Stimulated activated CD4-positive, alpha-beta T cell treated with anti-CD3 and anti-CD28 coated beads, Interleukin-15, amount 100 ng/mL, for 1 hour (primary cell): ENCODE measurements at places on chromosomes 6 and 20.

DNA sequence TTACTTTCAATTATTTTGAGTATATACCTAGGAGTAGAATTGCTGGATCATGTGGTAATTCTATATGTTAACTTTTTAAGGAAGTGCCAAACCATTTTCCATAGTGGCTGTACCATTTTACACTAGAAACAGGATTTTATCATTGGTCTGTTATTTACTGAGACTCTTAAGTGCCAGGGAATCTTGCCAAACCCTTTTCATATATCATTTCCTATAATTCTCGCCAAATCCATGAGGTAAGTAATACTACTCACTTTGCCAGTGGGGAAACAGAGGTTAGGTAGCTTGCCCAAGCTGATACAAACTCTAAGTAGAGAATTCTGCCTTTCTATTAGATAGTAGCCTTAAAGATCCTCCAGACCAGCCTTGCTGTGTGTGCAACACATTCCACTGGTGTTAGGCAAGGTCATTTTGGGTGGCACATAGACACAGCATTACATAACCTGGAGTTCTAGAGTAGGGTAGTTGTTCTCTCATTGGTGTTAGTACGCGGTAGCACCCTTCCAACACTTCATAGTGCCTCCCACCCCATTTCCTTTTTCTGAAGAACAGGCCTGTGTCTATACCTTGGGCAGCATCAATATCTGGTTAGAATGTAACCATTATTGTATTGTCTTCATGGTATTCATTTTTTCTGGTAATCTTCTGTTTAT, 65.5 kb downstream of the ARID1B start:
- no peak for DNase-seq

GRCh38 chr6:727856-728255, 34.9 kb upstream of the EXOC2 start:
- no peak for DNase-seq

- DNase-seq = no peak
Measured at GRCh38 chr6:111603040-111603439, 2.6 kb downstream of the TRAF3IP2 start.

GRCh38 chr20:10843146-10843711, 169.4 kb upstream of the JAG1 start:
- DNase-seq = no peak

GRCh38 chr6:156919814-156920369, 142.7 kb downstream of the ARID1B start:
- DNase-seq = no peak

GRCh38 chr20:62174870-62175624, 7.8 kb upstream of the MTG2 start:
- no peak for DNase-seq

- no peak for DNase-seq
Measured at GRCh38 chr20:53322651-53323050, 271.0 kb downstream of the ZNF217 start.

DNA sequence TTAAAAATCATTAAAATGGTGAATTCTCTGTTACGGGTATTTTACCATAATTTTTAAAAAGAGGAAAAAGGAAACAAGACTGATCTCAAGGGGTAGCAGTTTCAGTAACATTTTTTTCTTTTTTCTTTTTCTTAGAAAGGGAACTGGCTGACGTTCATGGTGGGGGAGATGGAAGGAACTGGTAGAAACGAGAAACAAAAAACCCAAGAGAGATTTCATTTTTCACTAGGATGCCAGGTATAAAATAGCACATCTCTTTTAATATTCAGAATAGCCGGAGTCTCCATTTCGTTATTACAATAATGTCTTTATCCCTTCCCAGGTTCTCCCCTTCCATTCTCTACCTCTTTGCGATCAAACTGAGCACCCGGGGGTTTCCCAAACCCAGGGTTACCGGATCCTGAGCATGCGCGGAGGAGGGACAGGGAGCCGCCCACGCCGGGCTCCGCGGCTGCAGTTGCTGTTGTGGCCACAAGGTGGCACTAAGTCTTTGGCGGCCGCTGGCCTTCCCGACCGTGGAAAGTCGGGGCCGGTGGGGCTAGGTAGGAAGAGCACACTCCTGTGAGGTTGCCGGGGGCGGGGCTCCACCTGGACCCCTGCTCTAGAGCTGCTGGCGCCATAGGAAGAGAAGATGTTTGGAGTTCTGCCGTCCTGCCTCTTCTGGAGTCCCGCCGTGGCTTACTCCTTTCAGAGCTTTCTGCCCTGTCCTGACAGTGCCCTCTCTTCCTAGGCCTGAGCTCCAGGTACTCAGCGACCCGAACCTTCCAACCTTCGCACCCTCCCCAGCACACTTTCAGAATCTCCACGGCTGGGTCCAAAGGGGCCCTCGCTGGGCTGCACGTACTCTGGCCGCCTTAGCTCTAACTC, 146.8 kb downstream of the SH3BGRL2 start:
- DNase-seq = peak; percentile 86

DNA sequence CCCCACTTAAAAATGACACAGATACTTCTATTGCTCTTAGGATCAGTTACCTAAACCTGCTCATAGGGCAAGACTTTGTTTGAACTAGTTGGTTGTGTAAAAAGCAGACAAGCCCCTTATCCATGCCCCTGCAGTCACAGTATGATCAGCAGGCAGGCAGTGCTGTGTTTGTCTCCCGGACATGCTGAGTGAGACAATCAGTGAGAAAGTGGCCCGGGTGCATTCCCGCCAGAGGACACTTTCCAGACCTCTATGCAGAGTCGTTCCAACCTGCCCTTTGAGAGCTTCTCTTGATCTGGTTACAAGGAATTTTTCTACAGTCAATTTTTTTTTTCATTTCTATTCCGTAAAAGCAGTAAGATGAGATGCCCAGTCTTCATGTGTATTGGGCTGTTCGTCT, 6.2 kb downstream of the LSM14B start:
- no peak for DNase-seq
